Germinal center (tissue), 1 donor: ENCODE measurements at places on chromosomes 3 and 15.

DNA sequence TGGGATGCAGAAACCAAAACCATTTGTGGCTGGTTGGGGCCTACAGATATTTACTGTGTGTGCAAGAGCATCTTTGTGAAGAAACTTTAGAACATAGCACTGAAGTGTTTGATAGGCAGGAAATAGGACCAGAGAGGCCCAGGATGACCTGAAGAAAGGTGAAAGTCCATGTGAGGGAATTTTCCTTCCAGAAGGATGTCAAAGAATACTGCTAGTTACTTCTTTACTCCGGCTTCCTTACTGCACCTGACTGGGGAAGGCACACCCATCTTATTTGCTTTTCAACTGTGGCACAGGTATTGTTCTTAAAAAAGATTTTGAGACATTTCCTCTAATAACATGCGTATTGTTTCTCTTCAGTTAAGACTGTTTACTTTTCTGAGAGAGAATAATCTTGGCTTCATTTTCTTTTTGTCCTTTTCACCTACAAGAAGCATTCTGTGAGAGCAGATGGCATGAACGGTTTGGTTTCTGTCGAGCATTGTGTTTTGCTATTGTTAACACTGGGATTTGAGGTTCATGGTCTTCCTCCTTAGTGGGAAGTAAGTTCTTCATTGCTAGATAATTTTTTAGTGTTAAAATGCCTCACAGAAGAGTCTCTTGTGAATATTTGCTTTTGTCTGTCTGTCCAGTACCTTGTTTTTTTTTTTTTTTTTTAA is 71.5 kb downstream of the SLCO3A1 start:
- no peak for DNase-seq

- DNase-seq, result peak; percentile 1
Measured at GRCh38 chr3:85567071-85567676, 608.4 kb downstream of the CADM2 start.

DNA sequence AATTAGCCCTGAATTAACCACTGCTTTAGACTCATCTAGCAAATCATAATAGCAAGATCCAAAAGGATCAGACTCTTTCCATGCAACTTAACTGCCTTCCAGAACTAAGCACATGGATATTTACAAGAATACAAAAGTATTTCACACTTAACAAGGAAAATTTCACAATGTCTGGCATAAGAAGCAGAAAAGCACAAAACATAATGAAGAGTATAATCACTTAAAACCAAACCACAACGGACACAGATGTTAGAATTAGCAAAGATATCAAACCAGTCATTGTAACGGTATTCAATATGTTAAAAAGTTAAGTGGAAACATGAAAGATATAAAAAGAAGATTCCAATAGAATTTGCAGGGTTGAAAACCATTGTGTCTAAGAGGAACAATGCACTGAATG is 51.5 kb upstream of the COL6A6 start:
- no peak for DNase-seq

DNA sequence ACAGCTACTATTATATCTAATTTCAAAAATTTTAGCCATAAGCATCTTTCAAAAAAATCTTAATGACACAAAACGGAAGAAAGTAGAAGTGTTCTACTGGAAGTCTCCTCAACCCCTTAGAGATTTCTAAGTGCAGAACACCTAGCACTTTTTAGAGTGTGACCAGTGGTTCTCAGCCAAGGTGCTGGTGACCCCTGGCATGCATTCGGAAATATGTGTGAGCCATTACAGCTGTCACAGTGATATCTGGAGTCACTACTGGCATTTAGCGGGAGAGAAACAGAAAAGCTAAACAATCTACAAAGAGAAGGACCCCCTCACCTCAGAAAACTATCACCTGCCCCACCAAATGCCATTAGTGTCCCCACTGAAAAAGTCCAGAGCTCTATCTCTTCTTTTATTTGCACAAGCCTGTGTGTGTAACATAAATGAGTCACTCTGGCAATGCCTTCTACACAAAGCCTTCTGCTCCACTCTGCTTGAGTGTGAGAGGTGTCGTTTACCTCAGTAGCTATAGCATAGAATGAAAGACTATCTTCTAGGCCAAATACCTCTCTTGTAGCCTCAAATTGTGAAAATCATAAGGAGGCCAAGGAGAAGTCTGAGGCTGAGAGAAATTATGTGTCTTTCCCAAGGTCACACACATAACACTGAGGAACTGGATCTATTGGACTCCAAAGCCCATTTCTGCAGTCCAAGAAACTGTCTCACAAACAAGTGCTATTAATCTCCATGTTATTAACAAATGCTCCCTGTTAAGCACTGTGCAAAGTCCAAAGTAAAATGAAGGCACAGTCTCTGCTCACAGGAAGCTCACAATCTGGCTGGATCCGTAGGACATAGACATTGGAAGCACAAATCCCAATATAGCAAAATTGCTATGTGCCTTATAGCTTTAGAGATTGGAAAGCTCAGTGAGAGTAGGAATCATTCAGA is 28.5 kb upstream of the KCNMB2 start:
- no peak for DNase-seq

DNA sequence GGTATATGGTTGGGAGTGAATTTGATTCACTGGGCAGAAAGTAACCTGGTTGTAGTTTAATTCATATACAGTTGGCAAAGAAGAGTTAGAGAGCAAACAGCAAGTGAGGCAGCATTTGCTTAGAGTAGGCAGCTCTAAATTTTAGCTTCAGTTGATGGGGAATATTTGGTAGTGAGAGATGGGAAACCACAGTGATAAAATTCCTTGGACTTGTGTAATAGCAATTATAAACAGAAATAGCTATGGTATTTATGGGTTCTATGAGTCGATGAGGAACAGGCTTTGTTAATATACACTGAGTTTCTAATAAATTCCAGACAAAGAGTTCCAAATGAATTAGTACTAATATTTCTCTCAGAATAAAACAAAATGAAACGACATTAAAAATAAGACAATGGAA is 894.0 kb downstream of the ROBO2 start:
- no peak for DNase-seq

GRCh38 chr15:66053991-66054390 is 184.7 kb downstream of the RAB11A start:
- no peak for DNase-seq

DNA sequence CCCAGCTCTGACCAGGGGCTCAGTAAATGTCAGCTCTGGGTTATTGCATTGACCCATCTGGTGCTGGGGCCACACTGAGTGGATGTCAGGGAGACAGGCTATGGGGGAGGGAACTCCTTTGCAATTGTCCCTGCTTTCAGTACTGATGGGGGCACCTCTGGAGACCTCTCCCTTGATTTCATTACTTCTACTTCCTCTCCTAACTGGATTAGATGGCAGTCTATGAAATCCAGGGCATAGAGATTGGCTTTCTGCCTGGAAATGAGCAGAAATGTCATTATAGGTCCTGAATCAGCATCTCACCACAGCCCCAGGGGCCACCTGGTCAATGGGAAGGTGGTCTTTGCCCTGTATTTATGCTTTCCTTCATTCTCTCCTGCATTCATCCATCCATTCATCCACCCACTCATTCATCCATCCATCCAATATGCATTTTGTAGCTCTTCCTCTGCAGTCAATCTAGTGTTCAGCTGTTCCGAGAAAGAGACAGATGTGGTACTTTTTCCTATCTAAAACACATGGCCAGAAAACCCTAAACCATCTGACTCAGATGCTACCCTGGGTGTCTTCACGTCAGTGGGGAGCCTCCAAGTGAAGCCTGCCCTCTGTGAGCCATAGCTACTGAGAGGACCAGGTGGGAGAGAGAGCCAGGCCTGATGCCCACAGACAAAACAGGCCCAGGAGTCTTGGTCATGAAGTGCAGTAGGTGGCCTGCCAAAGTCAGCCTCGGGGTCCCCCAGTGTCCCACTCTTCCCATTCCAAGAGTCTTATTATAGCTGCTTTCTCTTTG is 57.1 kb downstream of the CCDC33 start:
- no peak for DNase-seq

DNA sequence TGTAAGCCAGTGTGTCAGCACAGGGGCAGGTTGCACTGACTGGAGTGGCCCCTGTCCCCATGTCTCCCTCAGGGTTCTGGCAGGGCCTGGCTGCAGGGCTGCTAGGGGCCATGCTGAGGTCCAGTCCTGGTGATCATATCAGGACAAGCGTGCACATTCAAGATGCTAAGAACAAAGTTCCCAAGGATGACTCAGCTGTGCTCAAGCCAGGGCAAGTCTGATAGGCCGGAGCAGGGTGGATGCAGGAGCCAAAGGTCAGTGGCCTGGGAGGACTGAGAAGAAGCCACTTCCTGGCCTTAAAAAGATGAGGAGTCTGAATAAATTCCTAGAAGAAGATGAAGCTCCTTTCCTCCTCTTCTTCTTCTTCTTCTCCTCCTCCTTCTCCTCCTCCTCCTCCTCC is 353.2 kb downstream of the AGBL1 start:
- DNase-seq, result no peak

- no peak for DNase-seq
Measured at GRCh38 chr15:57229051-57229450, 147.3 kb upstream of the CGNL1 start.

GRCh38 chr15:78104566-78105475 is 12.5 kb downstream of the SH2D7 start:
- DNase-seq, result no peak

- no peak for DNase-seq
Measured at GRCh38 chr15:100681335-100681746, 79.0 kb downstream of the ASB7 start.

DNA sequence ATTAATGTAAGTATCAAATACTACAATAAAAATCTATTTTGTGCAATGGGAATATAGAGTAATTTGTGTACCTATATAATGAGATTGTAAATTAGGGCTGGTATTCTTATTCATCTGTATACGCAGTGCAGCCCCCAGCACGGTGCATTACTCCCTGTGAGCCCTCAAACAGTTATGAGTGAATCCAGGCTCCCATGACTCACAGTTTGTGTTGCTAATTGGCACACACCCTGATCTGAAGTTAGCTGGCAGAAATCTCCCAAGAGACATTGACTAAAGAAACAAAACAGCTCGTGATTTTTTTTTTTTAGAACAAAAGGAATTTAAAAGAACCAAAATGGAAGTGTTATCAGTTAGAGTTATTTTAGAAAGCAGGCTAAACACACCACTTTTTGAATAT is 15.7 kb downstream of the GK5 start:
- no peak for DNase-seq

DNA sequence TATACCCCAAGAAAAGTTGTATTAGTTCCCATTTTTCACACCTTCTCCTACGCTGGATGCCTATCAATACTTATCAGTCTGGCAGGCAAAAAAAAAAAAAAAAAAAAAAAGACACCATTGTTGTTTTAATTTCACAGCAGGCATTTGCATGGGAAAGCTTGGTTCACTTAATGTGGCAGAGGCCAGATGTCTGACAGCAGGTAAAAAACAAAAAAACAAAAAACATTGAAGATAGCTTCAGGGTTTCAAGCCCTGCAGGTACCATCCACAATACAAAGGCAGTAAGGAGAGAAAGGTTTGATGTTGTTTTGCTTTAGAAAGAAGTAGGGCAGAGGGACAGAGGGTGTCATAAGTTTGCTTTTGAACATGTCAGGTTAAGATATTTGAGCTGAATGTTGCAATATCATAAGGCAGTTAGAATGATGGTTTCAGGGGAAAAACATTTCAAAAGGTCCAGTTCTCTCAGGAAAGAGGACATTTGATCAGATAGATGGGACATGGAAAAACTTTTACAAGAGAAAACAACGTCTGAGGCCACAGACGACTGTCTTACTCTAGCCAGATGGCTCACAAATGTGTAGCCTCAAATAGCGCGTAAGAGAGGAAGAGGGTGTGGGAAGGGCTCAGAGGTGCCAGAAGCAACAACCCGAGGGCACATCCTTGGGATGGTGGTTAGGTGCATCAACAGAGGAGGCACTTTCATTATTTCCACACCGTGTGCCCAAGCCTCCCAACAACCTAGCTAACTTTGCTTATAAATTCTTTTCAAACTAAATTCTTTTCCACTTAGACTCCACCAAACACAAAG is 25.7 kb downstream of the PCOLCE2 start:
- DNase-seq, result no peak

DNA sequence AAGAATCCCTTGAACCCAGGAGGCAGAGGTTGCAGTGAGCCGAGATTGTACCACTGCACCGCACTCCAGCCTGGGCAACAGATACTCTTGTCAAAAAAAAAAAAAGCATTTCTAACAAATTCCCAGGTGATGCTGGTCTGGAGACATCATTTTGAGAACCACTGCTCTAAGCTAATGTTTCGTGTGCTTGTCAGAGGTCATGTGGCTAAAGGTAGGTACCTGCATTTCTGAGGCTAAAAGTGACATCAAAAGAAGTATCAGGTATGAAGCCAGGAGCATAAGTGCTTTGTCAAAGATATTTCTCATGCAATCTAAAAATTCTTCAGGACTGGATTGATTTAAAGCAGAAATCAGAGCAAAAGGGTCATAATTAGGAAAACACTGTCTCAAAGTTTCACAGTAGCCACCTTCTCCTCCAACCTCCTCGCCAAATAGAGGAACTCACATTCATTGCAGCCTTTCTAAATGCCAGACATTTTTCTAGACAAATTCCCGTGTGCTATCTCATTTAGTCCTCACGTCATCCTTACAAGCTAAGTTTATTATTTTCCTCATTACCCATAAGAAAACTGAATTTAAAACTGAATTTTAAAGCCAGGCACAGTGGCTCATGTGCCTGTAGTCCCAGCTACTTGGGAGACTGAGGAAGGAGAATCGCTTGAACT is 25.7 kb upstream of the GSK3B start:
- DNase-seq, result no peak

DNA sequence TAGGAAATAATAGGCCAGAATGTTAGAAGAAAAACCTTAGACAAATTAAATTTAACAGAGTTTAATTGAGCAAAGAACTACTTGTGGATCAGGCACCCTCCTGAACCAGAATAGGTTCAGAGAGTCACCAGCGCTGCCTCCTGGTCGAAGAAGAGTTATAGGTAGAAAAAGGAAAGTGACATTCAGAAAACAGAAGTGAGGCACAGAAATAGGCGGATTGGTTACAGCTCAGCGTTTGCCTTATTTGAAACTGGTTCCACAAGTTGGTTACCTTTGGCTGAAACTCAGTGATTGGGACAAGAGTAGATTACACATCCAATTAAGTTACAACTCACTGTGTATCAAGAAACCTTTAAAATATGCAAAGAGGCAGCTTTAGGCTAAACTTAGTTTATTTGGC is 4.4 kb downstream of the AADAC start:
- DNase-seq, result no peak

- DNase-seq, result no peak
Measured at GRCh38 chr3:129702934-129703712, 96.6 kb upstream of the PLXND1 start.

- no peak for DNase-seq
Measured at GRCh38 chr3:101810022-101810418, 31.0 kb downstream of the NXPE3 start.

GRCh38 chr3:52437326-52438103 is 7.4 kb downstream of the SEMA3G start:
- DNase-seq, result no peak
